ENCODE measurements at places on chromosomes 16 and 17.

DNA sequence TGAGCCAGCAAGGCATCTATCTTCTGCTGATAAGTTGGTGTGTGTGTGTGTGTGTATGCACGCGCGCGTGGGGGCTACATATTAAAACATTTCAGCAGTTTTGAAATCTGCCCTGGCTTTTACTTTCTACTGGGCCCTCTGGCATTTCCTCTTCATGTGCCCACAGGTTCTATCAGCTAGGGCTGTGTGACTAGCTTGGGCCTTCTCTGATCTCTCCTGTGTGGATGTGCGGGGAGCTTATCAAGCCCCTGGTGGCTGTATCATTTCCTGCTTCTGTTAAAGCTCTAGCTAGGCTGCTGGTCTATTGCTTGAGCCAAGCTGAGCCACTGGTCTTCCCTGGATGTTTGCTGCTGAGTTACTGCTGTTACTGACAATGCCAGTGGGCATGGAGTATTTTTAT lies 132.5 kb downstream of the AATF start:
- no peak for DNase-seq

GRCh38 chr17:39777534-39778365 lies 40.0 kb downstream of the GRB7 start:
- DNase-seq: no peak

GRCh38 chr17:63116967-63117830 lies 151.2 kb downstream of the TANC2 start:
- no peak for DNase-seq

- DNase-seq: no peak
Measured at GRCh38 chr16:63890081-63890480, 1231.8 kb downstream of the CDH11 start.

DNA sequence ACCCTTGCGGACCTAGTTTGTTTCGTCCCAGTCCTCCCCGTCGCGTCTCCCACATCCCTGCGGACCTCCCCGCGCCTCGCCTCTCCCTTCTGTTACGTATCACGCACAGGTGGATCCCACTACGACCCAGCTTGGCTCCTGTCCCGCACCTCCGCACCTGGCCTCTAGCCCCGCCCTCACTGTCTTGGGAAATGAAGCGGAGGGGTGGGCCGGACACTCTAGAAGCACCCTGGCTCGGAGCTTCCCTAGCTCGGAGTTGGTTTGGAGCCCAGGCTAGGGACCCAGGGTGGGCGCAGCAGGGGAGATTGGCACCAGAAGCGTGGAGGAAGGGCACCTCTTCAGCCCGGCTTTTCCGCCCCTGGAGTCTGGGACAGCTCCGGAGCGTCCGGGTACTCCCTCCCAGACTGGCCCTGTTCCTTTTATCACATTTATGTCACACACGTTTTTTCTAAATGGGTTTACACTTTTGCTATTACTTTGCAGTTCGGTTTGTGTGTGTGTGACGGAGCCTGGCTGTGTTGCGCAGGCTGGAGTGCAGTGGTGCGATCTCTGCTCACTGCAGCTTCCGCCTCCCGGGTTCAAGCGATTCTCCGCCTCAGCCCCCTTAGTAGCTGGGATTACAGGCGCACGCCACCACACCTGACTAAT lies 1.4 kb upstream of the CEMP1 start:
- DNase-seq: no peak

DNA sequence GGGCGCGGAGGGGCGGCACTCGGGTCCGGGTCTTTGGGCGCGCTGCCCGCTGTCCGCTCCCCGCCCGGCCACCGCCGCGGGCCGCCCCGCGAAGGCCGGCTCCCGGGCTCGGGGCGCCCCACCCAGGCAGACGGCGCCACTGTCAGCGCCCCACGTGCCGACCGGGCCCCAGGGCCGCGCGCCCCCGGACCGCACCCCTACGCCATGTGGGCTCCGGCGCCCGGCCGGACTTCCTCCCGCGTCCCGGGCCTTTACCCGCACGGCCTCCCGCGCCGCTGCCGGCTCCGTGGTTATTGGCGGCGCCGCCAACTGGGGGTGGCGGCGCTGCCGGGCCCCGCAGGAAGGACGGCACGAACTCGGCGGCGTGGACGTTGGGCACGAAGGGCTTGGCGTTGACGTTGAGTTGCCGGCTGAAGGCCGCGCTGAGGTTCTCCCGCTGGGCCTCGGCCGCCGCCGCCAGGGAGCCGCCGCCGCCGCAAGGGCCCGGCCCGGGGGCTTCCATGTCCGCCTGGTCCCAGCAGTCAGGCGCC lies 577 bp downstream of the GSPT1 start:
- no peak for DNase-seq

DNA sequence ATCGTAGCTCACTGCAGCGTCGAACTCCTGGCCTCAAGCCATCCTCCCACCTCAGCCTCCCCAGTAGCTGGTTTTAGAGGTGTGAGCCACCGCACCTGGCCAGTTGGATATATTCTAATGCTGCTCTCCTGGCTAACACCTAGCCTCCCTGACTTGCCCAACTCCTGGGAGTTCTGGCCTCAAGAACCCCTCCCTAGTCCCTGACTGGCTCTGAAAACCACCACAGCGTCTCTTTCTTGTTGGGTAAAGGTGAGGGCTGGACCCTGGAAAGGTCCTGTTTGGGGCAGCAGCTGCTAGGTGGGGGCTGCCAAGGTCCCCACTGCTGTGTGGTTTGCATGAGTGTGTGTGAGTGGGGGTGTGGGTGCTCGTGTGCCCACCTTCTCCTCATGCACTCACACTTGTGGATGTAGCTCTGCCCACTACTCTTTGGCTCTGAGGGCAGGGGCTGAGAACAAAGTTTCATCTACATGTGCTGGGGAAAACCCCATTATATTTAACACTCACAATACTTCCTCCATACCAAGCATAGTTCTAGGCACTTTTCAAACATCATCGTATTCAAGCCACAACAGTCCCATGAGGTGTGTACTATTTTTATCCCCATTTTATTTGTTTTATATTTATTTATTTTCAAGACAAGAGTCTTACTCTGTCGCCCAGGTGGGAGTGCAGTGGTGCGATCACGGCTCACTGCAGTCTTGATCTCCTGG lies 7.1 kb upstream of the SPNS3 start:
- no peak for DNase-seq

DNA sequence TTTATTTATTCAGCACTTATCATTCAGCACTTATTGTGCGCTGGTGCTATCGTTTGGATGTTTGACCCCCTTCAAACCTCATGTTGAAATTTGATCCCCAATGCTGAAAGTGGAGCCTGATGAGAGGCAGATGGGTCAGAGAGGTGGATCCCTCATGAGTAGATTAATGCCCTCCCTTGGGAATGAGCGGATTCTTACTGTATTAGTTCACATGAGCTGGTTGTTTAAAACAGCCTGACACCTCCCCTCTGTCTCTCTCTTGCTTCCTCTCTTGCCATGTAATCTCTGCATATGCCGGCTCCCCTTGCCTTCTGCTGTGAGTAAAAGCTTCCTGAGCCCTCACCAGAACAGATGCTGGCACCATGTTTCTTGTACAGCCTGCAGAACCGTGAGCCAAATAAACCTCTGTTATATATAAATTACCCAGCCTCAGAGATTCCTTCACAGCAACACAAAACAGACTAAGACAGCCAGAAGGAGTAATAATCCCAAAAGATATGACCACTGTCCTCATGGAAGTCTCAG lies 111.1 kb downstream of the CACNG3 start:
- no peak for DNase-seq

DNA sequence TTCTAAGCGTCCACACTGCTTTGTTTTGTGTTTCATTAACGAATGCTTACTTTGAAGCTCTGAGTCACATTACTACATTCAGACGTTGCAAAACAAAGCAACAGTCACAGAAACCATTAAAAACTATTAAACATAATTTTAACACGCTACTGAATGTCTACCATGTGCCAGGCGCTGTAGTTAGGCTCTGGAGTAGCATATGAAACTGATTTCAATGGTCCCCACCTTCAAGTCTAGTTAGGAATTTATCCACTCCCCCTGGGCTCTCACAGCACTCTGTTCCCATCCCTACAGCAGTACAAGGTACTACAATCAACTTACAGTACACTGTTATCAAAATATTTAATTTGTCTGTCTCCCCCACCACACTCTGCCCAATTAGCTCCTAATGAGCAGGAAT lies 631 bp downstream of the UTP6 start:
- no peak for DNase-seq

- no peak for DNase-seq
Measured at GRCh38 chr17:62808576-62808970, 459 bp upstream of the MARCHF10 start.

- peak; percentile 85 for DNase-seq
Measured at GRCh38 chr16:66406534-66407221, 20.4 kb upstream of the BEAN1 start.

DNA sequence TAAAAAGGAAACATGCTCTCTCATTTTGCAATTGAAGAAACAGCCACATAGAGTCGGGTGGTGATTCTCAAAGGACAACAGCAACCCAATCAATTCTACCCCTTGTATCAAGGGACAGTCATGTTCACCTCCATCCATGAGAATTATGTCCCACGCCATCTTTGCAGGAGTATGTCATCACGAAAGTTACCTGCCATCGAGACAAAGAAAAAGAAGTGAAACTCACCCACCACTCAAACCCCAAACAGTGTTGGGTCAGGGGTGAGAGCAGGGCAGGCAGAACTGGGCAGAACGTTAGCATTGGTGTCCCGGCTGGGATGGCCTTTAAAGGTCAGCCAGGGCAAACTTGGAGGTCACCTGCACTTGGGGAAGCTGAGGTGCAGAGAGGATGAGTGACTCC lies 24.2 kb upstream of the HNF1B start:
- no peak for DNase-seq

GRCh38 chr17:31144428-31144827 lies 49.7 kb downstream of the NF1 start:
- no peak for DNase-seq

DNA sequence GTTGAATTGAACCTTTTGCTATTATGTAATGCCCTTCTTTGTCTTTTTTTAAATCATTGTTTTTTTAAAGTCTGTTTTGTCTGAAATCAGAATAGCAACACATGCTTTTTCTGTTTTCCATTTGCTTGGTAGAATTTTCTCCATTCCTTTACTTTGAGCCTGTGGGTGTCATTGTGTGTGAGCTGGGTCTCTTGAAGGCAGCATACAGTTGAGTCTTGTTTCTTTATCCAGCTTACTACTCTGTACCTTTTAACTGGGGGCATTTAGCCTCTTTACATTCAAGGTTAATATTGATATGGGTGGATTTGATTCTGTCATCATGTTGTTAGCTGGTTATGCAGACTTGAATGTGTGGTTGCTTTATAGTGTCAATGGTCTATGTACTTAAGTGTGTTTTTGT lies 292.0 kb downstream of the MAP2K4 start:
- no peak for DNase-seq

DNA sequence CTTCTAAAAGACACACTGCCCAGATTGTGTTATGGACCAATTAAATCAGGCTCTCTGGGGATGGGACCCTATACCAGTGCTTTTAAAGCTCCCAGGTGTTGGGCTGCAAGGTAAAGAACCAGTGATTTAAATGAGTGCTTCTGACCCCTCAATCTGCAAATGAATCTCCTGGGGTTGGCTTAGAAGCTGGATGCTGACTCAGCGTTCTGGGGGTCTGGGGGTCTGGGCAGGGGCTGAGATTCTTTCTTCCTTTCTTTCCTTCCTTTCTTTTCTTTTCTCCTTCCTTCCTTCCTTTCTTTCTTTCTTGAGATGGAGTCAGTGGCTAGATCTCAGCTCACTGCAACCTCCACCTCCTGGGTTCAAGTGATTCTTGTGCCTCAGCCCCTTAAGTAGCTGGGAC lies 2.0 kb upstream of the TVP23A start:
- DNase-seq: no peak

GRCh38 chr16:89280546-89281188 lies 63.2 kb downstream of the ZNF778 start:
- DNase-seq: no peak

Data from activated CD4-positive, alpha-beta T cell treated with anti-CD3 and anti-CD28 coated beads, Interleukin-2, amount 50 U/mL, for 24 hours (primary cell).